ENCODE measurements at places on chromosomes 4 and X. TPM values are rescaled to one million over a fixed set of nuclear protein-coding genes. Genes with fewer than 3 reads are reported as not detected.

The CYTL1 gene
- total RNA-seq = 2.1 TPM

The MAMLD1 gene
- 2.6 TPM for total RNA-seq

The CTAG1B gene
- total RNA-seq = not detected

The PDZD11 gene
- 14.1 TPM for total RNA-seq

The TMEM35A gene
- 1.6 TPM for total RNA-seq

The UFSP2 gene
- total RNA-seq = 62.6 TPM

The SUPT20HL1 gene
- not detected for total RNA-seq

The HS3ST1 gene
- under 0.01 TPM for total RNA-seq

The RFC1 gene
- 47.5 TPM for total RNA-seq

The PAGE2B gene
- total RNA-seq = not detected

The ZAR1 gene
- total RNA-seq = not detected

The TEX13D gene
- total RNA-seq = not detected

The LAGE3 gene
- total RNA-seq = 12.0 TPM

The FOXP3 gene
- not detected for total RNA-seq

The MID1 gene
- 17.7 TPM for total RNA-seq

The CCNA2 gene
- total RNA-seq = 8.9 TPM

The SPANXA2 gene
- total RNA-seq = not detected

The GATA1 gene
- 1.6 TPM for total RNA-seq

The PCYT1B gene
- total RNA-seq = 1.0 TPM

The WAS gene
- 1.0 TPM for total RNA-seq

The ATP1B4 gene
- 220 TPM for total RNA-seq

The RIPPLY1 gene
- total RNA-seq = not detected

Data from skeletal muscle tissue (tissue), 5 donors.